Activated CD4-positive, alpha-beta T cell treated with anti-CD3 and anti-CD28 coated beads for 4 hours (primary cell): ENCODE measurements at places on chromosomes 1 and 21.

DNA sequence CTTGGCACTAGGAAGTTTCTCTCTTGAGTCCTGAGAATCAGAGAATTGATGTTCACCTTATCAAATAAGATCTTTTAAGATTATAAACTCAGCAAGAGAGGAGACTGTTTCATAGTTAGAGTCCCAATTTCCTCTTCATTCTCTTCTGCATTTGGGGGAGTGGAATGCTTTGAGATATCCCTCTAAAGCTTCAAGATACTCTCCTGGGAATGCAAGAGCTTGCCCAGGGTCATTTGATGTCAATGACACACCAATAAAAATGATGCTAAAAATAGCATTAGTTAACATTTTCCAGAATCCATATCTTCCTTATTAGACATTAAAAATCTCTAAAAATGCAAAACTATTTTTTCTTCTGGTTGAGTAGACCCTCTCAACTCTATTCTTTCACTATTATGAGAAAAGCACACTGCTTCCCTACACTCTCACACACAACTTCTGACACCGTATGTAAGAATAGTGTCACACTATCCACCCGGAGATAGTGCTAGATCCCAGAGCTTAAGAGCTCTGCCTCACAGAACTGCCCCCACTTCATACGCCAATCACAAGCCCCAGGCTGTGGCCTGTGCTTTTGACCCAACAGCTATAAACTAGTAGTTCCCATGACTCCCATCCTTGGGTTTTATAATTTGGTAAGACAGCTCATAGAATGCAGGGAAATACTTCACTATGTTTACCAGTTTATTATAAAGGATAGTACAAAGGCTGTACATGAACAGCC, 399.9 kb upstream of the RUNX1 start:
- no peak for DNase-seq

DNA sequence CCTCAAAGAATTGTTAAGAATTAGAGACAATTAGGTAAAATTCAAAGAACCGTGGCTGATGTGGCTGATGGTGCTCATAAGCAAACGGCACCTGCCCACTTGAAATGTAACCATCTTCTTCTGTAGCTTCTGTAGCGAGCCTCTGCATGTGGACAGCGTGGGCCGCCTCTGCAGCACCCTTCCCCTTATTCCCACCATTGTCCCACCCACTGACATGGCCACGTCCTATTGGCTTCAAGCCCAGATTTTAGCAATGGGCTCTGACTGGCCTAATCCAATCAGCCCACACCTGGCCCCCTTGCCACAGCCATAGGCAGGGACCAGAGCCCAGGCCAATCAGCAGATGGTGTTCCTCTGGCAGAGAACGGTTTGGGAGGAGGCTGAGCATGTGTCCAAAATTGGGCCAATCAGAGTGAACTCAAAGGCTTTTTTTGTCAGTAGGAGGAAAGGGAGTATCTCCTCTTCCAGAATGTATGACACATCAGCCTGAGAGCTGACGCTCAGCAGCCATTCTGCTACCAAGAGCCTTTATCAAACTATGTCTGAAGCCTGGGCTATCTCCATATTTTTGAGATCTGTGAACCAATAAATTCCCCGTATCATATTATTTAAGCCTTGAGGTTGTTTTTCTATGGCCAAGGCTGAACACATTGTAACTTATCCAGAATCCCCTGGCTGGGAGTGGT, 518.5 kb downstream of the SMYD3 start:
- no peak for DNase-seq

- DNase-seq, result no peak
Measured at GRCh38 chr1:56566061-56566744, 13.2 kb downstream of the PLPP3 start.

DNA sequence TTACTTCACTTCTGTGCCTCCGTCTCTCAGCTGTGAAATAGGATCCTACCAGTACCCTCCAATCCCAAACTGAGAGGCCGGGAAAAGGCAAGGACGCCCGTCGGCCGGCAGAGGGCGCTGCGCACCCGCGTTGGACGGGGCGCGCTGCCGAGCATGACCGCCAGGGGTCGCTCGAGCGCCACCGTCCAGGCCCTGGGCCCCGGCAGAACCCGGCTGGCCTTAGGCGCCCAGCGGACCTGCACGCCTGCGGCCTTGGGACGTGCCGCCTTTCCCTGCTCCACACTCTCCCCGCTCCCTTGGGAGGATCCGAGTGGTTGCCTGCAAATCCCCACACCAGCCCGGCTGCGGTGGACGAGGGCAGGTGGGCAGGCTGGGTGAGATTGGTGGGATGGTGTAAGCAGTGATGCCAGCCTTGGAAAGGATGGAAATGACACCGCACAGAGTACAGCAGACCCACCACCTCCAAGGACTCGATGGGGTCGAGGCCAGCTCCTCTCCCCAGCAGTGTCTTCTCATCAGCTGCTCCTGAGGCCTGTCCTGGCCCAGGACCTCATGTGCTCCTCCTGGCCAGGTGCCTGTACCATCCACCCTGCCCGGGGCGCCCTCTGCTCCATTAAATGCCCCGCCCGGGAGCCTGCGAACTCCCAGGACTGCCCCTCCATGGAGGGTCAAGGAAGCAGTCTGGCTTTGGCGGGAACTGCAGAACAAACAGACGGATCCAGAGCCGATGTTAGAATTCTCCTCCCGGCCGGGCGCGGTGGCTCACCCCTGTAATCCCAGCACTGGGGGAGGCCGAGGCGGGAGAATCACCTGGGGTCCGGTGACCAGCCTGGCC, 47.4 kb upstream of the LBR start:
- DNase-seq, result peak; percentile 66

GRCh38 chr21:33368124-33368523, 35.1 kb upstream of the IFNGR2 start:
- DNase-seq, result no peak

DNA sequence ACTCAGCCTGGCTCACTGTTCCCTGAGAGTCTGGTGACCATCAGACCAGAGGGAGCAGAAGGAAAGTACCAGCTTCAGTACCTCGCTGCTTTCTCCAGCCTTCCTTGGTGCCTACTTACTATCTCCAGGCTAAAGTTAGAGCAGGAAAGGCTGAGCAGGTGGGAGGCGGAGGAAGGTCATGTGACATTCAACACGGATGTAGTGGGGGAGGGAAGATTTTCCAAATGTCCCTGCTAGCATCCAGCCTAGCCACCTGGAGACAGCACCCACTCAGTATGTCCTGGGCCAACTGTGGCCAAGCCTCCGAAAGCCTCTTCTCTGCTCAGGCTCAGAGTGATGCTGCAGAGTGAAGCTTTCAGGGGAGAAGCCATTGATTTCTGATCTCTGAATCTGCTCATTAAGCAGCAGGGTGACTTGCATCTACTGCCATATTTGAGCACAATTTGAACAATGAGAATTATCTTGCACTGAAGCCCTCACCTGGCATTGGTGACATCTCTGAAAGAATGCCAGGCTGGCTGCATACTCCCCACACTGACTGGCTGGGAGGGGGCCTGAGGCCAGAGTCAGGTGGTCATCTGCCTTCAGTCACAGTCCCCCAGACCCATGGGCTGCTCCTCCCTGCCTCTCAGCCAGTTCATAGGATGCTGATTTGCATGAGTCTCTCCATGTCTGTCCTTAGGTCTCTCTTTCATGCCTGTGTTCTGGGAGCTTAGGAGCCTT, 86.2 kb downstream of the KCND3 start:
- no peak for DNase-seq

DNA sequence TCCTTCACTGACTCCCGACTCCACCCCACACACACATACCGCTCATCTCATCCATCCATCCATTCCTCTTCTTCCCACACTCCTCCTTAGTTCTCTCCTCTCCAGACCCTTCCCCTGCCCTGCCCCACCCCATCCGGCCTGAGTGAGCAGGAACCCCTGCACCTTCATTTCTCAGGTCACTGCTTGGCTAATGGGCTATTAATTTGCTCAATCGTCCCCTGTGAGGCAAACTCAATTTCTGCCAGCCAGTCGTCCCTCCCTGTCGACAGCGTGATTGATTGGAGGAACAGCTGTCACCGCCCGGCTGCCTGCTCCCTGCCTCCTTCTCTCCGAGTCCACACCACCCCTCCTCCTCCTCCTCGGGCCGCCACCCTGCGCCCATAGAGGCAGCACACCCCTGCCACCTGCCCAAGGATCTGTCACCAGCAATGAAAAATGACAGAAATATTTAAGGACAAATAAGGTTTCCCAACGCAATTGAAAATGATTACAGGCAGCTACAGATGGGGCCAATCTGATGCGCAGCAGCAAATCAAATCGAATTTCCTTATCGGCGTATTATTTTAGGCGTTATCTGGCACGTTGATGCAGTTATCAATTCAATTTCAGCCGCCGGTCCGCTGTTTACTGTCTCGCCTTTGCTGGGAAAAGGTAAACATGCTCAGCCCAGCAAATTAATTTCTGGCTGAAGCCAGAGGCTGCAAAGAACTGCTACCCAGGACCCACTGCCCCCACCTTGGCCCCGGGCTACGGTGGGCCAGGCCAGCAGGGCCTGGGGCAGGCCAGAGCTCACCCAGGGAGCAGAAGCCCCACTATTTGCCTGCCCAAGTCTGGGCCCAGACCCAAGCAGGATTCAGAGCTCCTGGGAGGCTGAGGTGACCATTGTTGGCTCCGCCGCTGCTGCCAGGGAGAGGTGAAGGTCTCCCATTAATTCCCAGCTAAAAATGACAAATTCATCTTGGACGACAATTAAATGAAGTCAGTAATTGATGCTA, 71.3 kb downstream of the TMEM53 start:
- no peak for DNase-seq

DNA sequence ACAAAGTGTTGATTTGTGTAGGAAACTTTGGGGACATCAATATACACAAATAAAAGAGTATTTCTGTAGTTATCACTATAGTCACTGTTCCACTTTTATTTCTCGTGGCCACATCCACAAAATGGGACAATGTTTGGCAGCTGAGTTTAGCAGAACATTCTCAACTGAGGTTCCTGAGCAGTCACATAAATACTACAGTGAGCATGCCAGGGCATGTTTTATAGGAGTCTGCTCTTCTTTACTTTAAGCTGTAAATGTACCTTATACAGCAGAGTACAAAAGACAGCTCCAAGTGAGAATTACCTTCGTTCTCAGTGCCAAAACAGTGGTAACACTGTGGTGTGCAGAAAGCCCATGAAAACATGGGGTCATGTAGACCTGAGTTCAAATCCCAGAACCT, 5.0 kb downstream of the BTG3 start:
- no peak for DNase-seq

GRCh38 chr1:5991381-5992025, 722 bp downstream of the NPHP4 start:
- peak; percentile 27 for DNase-seq

DNA sequence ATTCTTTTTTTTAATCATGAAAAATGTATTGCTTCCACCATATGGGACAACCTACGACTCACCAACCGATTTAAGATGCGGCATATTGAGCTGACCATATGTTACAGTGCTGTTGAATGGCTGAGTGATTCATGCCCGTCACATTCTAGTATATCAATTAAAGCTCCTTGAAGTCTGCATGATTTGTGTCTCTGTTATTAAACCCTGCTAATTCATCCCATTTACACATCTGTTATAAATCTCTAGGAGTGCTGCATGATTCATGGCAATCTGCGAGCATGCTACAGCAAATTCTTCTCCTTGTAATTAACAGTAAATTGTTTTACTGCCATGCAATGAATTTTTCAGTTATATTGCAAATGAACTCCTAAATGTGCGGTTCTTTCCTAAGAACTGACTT, 239.8 kb downstream of the USH2A start:
- no peak for DNase-seq

DNA sequence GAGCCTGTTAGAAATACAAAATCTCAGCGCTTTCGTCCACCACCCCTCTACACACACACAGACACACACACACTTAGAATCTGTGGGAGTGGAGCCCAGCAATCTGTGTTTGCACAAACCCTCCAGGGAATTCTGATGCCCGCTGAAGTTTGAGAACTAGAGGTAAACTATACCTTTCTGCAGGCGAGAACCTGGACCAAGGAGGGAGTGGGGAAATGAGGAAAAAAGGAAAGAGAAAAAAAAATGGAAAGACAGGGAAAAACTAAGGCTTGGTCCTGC, 468 bp upstream of the NIBAN1 start:
- no peak for DNase-seq

GRCh38 chr1:172278478-172278877, 142.0 kb upstream of the C1orf105 start:
- no peak for DNase-seq

- DNase-seq, result no peak
Measured at GRCh38 chr1:231611851-231612250, 14.7 kb upstream of the DISC1 start.

DNA sequence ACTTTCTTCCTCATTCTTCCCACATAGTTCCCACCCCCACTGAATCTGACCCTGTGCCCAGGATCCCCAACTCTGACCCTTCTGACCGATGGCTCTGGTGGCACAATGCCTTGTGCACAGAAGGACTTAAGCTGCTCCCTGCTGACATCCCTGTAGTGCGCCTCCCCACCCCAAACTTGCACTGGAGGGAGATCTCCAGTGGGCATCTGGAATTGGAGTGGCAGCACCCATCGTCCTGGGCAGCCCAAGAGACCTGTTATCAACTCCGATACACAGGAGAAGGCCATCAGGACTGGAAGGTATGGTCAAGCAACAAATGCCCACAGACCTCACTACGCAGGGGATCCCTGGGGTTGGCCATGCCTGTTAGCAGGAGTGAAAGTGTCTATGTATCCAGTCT, 9.0 kb downstream of the MPL start:
- DNase-seq, result no peak

GRCh38 chr1:77927414-77927813, 39.0 kb downstream of the NEXN start:
- DNase-seq, result no peak

DNA sequence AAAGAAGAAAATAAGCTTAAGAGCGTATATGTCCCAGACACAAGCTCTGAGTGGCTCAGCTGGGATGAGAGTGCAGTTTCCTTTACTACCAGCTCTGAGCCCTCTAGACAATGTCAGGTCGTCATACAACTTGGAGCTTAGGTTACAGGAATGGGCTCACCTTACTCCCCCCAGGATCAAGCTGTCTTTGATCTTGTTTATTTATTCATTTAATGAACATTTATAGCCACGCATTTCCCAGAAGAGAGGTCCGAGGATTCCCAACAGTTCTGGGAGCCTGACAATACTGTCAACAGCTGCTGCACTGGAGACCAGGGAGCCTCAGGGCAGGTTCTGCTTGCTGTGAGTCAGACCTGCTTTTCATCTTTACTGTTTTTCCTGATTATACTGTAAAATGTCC, 378.9 kb downstream of the PLPP3 start:
- no peak for DNase-seq
